ENCODE measurements at places on chromosomes 1 and 21.

GRCh38 chr1:5980314-5981008 lies 11.8 kb downstream of the NPHP4 start:
- DNase-seq = no peak

DNA sequence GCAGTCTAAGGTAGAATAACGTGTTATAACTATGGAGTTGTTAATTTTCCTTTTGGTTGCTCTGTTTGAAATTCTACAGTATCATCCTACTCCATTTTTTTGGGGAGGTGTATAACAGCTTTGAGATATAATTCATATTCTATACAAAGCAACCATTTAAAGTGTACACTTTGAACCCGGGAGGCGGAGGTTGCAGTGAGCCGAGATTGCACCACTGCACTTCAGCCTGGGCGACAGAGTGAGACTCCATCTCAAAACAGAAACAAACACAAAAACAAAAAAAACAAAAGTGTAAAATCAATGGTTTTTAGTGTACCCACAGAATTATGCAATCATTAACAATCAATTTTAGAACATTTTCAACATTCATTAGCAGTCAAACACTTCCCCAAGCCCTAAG lies 33.8 kb downstream of the CNIH4 start:
- DNase-seq = no peak

DNA sequence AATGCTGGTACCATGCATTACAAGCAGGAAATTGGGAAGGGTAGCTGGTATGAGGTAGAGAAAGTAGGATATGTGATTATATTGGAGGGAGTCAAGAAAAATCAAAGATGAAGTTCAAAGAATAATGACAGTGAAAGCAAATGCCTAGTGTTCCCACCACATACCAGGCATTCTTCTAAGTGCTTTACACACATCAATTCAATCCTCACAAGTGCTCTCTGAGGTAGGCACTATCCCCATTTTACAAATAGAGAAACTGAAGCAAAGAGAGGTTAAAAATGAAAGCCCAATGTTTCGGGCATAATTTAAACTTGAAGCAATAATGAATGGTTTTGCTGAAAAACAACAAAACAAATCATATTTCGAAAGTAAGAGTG lies 40.1 kb upstream of the MCOLN3 start:
- no peak for DNase-seq

DNA sequence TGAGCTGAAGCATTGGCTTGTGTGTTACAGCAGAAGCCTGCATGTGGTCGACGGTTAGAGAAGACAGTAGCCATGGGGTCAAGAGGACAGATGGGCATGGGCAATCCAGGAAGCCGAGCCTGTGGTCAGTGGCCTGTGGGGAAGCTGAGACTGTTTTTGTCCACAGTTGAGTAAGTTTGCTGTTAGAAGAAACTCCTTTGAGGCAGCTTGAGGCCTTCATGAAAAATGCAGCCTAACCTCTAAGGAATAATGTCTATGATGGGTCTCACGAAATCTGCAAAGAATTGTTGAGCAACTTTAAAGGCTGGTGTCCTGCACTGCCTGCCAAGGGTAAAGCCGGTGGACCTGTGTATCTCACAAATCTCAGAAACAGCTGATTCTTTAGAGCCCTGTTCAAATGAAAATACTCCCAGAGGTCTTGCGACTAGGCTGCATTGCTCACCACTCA lies 322.4 kb downstream of the SETD4 start:
- no peak for DNase-seq

DNA sequence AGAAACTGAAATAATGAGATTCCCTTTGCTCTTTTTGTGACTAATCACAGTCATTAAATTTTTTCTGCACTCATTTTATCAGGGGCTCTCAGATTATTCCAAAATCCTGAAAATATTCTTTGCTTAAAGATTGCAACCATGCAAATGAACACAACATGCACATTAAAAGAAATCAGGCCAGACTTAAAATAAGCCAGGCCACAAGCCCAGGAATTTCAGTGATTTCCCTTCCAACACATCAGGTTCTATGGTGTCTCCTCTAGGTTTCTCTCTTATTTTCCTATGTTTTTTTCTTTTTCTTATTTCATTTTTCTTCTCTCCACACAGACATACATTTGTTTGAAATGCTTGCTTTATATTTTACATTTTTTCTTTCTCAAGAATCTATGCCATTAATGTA lies 65.3 kb downstream of the NIBAN1 start:
- DNase-seq = no peak

- no peak for DNase-seq
These were observed 13.4 kb downstream of the KCNA10 start for GRCh38 chr1:110505596-110505995.
